HEK293T (cell line): ENCODE measurements at places on chromosomes 2 and 18.

DNA sequence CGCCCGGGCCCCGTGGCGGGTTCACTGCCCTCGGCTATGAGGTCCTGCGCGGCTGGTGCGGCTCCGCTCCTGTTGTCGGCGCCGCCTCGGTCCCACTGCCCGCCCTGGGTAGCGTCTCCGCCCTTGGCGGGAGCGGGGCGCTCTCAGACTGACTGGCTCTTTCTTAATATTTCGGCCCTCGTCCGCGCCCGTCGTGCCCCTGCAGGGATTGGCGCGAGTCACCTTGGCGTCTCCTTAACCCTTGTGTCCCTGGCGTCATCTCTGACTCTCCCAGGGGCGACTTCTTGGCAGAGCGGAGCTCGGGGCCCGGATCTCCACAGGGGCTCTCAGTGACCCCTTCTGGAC lies 1.3 kb downstream of the PTMA start:
- no peak for DNase-seq

DNA sequence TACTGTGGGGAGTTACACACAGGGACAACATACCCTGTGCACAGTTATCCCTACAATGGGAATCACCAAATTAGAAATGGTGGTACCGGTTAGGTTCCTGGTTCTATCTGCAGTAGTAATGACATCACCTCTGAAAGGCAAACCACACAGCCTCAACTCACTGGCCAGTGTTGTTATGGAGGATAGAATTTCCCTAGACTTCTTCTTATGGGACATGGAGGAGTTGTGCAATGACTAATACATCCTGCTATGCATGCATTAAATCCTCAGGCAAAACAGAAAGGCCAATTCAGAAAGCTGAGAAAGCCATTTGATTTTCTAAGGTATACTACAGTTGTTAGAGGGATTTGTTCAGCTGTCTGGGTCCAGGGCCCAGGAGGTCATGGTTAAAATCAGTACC lies 439.3 kb downstream of the TMX3 start:
- no peak for DNase-seq

GRCh38 chr2:45753381-45753780 lies 101.9 kb downstream of the PRKCE start:
- no peak for DNase-seq

DNA sequence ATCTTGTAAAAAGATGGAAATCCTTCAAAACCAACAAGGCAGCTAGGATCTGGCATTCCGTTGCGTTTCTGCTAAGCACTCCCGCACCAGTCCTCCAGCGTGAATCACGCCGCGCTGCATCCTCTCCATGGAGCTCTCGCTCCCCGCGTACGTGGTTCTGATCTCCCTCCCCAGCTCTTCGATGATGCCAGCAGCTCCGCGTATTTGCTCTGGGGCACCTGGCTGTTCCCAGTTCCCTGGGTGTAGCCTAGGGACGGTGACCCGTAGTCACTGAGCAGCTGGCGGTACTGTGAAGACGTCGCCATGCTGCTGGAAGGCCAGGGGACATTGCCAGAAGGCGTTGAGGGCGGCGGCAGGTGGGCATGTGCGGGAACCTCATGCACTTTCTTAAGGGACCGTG lies 407.5 kb downstream of the RNF144A start:
- no peak for DNase-seq

- DNase-seq = no peak
Observed at GRCh38 chr2:45834372-45834771, 182.9 kb downstream of the PRKCE start.

DNA sequence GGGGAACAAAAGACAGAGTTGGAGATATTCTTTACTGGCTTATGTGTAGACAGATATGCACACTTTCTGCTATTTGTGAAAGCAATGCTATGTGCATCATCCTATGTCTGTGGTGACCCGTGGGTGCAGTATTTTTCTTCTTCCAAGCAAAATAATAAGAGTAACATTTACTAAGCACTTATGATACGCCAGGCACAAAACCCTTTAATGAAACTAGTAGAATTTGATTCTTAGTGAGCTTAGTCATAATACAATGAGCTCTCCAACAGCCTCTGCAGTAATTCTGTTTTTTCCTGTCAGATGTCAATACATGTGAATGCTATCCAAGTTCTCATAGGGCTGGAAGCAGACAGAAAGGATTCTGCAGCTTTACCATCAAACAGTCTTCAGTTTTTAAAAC lies 130.6 kb downstream of the RAD51AP2 start:
- no peak for DNase-seq

DNA sequence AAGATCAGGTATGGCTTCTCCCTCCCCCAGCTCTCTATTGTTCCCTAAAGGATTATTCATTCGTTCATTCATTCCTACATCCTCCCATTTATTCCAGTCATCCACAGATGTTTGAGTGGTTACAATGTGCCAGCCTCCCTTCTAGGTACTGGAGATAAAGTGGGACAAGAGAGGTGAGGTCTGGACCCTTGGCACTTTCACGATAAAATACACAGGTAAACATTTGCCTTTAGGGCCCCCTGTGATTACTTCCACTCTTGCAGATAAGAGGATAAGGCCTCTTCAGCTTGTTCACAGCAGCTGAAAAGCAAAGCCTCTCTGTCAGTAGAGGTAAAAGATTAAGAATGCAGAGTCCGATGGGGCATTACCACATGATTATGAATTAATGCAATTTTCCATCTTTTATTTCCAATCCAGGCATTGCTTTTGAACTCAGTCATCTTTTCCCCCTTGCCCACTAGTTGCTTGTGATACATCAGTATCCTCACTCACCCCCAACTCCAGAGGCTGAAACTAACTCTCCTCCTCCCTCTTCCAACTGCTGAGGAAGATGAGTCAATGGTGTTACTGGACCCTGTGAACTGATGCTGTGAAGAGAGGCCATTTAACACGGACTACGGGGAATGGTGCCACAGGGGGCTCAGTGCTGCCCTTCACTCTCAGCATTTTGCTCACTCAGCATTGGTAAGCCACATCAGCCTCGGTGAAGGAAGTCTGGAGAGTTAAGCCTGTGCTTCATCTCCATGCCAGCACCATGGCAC lies 1.1 kb upstream of the DPP4 start:
- DNase-seq = no peak

DNA sequence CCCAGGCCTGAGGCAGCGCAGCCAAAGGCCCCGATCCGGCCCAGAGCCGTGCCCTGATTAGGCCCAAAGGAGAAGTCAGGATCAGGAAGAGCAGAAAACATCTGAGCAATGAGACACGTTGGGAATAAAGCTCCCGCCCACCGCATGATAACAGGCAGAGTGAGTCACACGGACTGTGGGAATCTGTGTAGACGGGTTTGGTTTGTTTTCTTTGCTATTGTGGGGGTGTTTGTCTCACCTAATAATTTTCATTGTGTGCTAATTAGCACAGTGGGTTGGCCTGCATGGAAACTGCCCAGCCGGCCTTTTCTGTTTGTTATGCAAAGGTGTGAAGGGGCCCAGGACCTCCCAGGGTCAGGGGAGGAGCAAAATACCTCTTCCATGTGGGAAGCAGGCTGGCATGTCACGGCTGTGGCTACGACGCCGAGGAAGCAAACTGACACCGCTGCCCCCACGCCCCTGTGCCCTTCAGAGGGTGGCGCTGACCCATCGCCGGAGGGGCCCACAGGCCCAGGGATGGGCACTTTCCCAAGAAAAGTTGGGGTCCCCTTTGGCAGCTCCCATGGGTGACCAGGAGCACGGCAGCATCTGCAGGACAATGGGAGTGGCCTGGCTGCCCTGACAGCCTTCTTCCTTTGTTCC lies 68.4 kb upstream of the CTDP1 start:
- DNase-seq = no peak
